GM13976 (cell line): ENCODE measurements at places on chromosomes 1 and 21.

DNA sequence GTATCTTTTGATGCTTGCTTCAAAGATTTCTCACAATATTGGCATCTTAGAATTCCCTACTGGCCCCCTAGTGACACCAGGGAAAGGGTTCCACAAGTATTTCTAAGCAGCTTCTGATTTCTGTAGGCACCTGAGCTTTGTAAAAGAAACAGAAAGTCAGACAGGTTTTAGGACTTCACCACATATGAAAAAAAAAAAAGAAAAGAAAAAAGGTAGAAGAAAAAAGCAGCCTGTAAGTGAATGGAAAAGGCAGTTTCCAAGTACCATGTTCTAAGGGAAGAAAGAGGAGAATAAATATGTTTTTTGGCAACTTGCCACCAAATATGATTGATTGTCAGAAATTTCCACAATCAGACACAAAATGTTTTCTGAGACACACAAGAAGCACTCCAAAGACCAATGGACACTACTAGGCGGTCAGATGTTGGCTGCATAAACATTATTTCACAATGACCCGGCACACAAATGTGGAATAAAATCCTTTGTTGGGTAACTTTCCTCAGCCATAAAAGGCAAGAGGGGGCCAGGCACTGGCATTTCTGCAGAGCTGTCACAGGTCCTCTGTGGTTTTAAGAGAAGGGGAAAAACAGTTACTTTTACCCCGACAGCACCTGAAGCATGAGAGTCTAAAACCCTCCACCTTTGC is 12.7 kb upstream of the CPLANE2 start:
- DNase-seq: no peak

DNA sequence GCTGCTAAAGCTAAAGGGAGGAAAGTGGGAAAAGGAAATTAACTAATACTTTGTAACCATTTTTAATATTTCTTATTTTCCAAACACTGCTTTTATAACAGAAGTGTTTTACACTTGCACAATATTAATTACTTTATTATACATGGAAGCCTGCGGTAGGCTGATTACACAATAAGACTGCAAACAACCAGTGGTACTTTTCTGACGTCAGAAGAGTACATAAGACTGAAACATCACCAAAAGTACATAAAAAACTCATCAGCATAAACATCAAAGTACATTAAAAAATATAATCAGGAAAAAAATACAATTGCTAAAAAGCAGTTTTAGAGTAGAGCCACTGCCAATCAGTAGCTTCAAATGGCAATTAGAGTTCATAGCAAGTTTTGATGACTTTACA is 4.6 kb downstream of the ZNF281 start:
- DNase-seq: no peak

- no peak for DNase-seq
Observed at GRCh38 chr1:108862698-108863477, 6.0 kb upstream of the AKNAD1 start.

DNA sequence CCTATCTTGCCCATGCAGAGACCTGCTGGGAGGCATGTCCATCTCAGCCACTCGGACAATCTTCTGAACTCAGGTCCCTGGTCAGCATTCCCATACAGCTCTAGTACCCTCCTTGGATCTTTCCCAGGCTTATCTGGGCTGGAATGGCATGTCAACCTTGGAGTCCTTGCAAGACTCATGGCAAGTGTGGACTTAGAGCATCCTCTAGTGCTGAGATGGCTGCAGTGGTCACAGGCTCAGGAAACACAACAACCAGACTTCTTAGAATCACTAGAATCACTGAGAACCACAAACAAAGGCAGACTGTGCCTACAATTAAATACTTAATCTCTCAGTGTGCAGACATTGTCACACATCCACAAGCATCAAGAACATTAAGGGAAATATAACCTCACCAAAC is 73.1 kb upstream of the TSHB start:
- no peak for DNase-seq

DNA sequence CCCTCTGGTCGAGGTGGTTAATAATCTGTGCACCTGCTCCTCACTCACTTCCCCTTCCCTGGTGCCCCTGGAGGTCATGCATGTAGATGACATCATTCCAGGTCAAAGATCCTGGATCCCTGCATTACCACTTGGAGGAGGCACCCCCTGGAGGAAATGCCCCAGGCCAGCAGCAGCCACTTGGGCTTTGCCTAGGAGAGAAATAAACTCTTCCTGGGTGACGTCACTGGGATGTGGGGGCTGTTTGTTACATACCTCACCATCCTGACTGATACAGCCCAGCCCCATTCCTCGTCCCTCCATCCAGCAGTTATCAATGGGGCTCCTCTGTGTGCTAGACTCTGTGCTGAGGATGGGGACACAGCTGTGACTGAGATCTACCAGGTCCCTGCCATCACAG is 433.6 kb downstream of the PTPRU start:
- no peak for DNase-seq

DNA sequence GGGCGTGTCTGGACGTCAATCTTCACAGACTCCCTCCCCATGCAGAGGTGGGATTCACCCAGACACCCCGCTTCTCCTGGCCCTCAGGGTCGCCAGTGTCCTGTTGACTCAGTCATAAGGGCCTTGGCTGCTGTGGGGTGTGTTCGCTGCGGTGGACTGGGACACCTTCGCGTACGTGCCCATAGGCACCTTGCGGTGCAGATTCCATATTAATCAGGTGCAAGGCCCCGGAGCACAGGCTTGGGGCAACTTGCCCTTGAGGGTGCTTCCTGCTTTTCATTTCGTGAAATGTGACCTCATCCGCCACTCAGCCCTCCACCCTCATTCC is 398 bp upstream of the SLC30A10 start:
- DNase-seq: no peak

DNA sequence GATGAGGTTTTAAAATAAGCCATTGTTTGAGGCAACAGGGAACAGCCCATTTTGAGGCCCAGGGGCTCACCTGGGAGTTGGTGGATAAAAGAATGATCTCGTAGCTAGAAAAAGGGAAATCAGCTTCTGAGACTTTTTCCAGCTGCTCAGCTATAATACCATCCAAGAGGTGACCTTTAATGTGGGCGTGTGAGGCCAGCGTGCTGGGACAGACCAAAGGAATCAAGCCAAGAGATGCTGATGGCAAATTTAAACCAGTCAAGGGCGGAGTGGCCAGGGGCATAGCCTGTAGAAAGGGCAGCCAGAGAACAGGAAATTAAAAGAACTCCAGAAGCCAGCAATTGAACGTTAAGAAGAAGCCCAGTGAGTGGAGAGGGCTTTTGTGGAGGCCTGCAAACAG is 132.6 kb downstream of the IER5 start:
- no peak for DNase-seq

DNA sequence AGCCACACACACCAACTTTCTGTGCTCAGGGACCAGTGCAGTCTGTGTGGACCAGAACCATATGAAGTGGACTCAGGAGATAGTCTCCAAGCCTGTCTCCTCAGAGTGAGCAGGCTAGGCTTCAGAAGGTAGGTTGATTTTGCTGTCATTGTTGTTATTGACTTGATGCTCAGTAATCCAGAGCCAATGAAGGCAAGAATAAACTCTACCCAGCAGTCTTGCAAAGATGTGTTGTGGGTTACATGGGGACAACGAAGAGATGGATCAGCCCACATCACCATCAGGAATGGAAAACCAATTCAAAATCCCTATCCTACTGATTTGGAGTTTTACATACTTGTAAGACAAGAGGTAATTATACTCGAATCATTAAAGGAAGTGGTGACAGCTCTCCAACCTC is 37.4 kb downstream of the PHC2 start:
- no peak for DNase-seq

GRCh38 chr1:235639226-235640205 is 10.1 kb downstream of the GNG4 start:
- DNase-seq: no peak

DNA sequence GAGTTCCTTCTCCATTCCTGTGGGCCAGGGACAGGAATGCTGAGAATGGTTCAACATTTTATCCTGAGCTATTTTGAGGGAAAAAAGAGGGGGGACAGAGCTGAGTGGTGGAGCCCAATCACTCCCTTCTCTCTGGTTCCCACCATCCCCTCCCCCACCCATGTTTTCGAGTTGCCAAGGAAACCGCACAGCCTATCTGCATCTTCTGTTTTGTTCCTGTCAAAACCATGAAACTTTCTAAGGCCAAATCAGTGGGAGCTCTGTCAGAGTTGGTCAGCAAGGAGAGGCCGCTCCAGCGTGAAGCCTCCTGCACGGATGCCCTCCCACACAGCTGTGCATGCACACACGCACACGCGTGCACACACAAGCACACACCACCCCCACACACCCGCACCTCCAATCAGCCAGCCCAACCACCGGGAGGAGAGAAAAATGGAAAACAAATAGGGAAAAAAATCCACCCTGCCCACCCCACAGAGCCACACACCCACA is 54.5 kb upstream of the ATP2B4 start:
- DNase-seq: no peak

GRCh38 chr1:2050461-2050792 is 216 bp downstream of the PRKCZ start:
- no peak for DNase-seq

GRCh38 chr21:42438316-42439205 is 34.9 kb downstream of the UBASH3A start:
- DNase-seq: no peak

- DNase-seq: no peak
Observed at GRCh38 chr1:160640359-160641123, 6.3 kb downstream of the SLAMF1 start.

- no peak for DNase-seq
Observed at GRCh38 chr1:9842781-9843575, 19.2 kb upstream of the CLSTN1 start.

GRCh38 chr1:50559421-50559820 is 136.2 kb upstream of the DMRTA2 start:
- no peak for DNase-seq

- DNase-seq: peak; percentile 32
Observed at GRCh38 chr1:211135342-211135950, 1.5 kb upstream of the KCNH1 start.
